Fibroblast of upper back skin (primary cell): ENCODE measurements at places on chromosomes 5 and 9.

DNA sequence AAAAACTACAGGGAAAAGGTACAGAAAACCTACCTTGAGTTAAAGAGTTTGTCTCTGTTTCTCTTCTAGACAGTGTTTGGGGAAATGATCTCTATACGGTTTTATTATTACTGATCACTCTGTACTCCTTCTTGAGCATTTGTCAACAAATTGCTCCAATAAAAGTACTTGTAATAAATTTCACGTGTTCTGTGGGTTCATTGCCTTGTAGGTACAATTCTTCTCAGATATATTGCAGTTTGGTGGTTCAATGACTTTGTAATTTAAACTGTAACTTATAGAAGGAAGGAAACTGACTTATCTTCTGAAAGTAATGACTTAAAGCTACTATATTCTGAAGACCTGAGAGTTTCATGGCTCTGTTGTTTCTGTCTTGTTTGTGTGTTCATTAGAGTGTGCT, 319.9 kb upstream of the PCSK5 start:
- DNase-seq, result no peak

GRCh38 chr9:124941679-124942561, 1.0 kb upstream of the GOLGA1 start:
- peak; percentile 50 for DNase-seq

- no peak for DNase-seq
Measured at GRCh38 chr5:112293587-112293986, 125.5 kb downstream of the EPB41L4A start.

- no peak for DNase-seq
Measured at GRCh38 chr9:95830768-95831167, 44.7 kb upstream of the ERCC6L2 start.

GRCh38 chr9:19117039-19117716, 10.1 kb downstream of the PLIN2 start:
- DNase-seq, result no peak

- DNase-seq, result no peak
Measured at GRCh38 chr5:82754759-82755158, 322.4 kb downstream of the TMEM167A start.

GRCh38 chr5:81748556-81748955, 2.3 kb downstream of the SSBP2 start:
- no peak for DNase-seq

DNA sequence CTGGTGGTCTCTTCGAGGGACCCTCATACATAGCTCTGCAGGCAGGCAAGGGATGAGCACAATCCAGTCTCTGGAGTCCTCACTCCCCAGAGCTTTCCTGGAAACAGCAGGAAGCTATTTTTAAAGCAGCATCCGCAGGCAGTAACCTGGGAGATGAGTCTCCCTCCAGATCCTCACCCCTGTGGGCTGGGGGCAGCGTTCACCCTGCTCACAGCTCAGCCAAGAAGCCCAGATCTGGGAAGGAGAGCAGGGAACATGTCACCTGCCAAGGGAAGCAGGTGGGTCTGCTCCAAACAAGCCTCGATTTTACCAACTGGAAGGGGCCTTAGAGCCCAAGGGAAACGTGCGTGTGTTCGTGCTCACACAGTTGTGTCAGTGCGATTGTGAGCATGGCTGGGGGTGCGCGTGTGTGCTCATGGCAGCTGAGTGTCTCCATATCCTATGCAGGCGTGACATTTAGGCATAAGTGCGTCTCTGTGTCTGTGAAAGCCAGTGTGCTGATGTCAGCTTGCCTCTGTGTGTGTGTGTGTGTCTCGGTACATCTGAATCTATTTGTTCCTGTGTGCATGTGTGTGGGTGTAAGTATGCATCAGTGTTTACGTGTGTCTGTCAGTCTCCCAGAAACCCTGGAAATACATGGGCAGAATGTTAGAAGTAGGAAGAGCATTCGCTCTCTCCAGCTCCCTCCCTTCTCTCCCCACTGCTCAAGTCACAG, 40.6 kb upstream of the CPLX2 start:
- DNase-seq, result no peak

DNA sequence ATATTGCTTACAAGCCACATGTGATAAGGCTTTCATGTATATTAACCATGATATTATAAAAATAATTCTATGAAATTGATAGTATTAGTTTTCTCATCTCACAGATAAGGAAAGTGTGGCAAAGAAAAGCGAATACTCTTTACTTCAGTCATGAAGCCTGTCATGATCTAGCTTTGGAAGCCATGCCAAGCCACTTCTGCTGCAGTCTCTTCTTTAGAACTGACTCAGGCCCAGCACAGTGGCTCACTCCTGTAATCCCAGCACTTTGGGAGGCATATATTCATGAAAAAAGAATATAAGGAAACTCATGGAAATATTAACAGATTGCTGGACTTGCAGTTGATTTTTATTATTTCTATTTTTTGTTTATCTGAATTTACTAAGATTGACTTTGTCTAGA, 42.9 kb upstream of the PJA2 start:
- DNase-seq, result peak; percentile 25

DNA sequence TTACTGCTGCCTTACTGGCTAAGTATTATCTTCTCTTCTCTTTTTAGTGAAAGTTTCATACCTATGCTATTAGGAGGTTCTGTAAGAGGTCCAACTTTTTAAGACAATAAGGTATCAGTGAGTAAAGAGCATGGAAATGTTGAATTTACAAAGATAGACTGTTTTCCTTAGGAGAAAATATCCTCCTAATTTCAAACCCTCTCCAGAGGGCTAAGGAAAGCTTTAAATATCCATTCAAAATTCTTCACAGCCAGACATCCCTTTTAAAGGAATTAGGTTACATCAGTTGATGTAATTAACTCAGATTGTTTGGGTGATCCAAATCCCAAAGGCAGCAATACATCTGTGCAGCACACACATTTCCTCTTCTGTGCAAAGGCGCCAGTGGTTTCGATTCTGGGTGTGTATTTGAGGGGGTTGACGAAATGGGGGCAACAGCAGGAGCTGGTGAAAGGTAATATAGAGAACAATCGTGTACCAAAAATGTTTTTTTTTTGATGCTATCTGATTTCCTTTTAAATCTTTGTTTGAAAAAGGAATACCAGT, 273.8 kb upstream of the RPS23 start:
- DNase-seq, result no peak

GRCh38 chr5:139014726-139015125, 139.6 kb upstream of the LRRTM2 start:
- peak; percentile 66 for DNase-seq

- no peak for DNase-seq
Measured at GRCh38 chr5:177423671-177424070, 2.8 kb upstream of the GRK6 start.

GRCh38 chr5:108061941-108062340, 320.0 kb downstream of the FBXL17 start:
- peak; percentile 21 for DNase-seq

DNA sequence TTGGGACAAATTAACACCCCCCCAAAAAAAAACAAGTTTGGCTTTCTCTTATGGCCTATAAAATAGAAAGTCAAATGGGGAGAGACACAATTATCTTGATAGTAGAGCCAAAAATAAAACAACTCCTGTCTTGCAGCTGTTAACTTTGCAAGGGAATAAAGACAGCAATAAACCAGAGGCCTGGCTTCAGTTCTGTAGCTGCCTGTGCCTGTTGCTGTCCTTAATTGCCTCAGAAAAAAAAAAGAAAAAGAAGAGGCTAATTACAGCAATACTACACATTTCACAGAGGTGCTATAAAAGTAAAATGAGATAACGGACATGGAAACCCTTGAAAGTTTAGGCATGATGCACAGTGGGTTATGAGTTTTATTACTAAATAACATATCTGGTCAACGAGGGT, 170.7 kb upstream of the IRX1 start:
- DNase-seq, result no peak

DNA sequence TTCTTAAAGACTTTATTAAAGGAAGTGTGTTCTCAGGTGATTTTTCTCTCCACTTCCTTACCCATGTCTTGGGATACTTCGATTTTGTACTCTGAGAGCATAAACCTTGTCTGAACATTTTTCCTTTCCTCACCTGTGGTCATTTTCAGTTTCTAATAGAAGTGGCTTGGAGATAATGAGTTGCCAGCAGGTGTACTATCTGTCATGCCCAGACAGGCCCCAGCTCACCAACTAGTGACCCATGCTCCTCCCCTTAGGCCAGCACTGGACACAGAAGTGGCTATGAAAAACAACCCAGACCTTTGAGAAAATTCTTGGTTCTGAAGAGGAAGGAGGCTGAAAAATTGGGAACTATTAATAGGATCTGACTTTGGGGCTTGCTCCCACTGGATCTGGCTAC, 49.2 kb upstream of the SMIM32 start:
- DNase-seq, result no peak

GRCh38 chr5:174292348-174292747, 246.8 kb downstream of the NSG2 start:
- no peak for DNase-seq

- DNase-seq, result no peak
Measured at GRCh38 chr9:91075279-91075678, 273.7 kb downstream of the SYK start.

DNA sequence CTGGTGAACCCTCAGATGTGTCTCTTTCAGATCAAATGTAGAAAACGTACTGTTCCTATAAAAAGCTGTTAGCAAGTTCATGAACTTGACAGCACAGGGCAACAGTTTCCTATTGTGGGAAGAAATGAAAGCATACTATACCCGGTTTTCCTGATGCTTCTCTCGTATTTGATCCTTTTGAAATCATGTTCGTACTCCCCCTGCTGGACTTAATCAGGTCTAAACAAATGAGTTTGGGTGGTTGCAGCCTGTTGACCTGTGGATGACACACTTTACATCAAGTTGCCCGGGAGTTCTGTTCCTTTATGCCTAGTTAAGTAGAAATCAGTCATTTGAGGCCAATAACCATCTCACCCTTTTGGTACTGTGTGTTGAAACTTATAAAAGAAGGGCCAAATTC, 1992.3 kb downstream of the MAT2B start:
- DNase-seq, result no peak

- DNase-seq, result no peak
Measured at GRCh38 chr9:130542457-130543228, 36.7 kb upstream of the FUBP3 start.

DNA sequence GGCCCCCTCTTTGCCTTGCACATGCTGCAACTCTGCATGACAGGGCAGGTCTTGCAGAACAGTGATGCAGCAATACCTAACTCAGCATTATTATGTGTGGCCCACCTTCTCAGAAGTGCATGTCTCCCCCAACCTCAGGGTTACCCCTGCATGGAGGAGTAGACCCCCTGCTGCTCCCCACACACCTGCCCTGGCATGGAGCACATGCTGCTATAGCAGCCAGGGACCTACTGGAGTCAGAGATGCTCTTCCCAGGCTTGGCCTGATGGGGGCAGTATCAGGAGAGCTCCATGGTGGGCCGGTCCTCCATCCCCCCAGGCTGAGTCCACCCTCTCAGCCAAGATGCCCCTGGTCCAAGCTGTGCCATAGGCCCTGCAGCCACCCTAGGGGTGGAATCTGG, 13.2 kb upstream of the BOD1 start:
- DNase-seq, result no peak

DNA sequence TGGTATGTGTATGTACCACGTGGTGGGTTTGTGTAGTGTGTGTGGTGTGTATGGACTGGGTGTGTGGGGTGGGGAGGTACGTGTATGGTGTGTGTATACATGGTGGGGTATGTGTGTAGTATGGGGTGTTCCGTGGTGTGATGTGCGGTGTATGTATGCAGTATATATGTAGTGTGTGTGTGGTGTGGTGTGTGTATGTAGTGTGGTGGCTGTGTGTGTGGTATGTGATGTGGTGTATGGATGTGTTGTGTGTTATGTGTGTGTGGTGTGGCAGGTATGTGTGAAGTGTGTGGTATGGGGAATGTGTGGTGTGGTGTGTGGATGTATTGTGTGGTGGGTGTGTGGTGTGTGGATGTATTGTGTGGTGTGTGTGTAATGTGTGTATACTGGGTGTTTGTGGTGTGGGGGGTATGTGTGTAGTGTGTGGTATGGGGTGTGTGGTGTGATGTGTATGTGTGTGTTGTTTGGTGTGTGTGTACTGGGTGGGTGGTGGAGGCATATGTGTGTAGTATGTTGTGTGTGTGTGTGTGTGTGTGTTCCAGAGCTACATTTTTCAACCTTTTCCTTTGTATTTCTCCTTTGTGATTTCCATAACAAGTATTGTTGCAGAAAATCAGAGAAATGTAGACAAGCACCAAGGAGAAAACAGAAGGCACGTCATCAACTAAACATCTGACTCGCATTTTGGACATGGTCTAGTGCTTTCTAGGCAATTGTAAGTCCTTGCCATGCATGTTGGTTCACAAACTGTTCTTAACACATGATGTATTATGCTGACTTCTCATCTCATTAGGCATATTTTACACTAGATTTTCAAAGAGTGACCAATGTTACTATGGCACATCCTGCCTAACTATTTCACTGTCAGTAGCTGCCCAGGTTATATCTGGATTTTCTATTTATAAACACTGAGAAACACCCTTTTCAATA, 13.2 kb downstream of the SEMA4D start:
- no peak for DNase-seq

DNA sequence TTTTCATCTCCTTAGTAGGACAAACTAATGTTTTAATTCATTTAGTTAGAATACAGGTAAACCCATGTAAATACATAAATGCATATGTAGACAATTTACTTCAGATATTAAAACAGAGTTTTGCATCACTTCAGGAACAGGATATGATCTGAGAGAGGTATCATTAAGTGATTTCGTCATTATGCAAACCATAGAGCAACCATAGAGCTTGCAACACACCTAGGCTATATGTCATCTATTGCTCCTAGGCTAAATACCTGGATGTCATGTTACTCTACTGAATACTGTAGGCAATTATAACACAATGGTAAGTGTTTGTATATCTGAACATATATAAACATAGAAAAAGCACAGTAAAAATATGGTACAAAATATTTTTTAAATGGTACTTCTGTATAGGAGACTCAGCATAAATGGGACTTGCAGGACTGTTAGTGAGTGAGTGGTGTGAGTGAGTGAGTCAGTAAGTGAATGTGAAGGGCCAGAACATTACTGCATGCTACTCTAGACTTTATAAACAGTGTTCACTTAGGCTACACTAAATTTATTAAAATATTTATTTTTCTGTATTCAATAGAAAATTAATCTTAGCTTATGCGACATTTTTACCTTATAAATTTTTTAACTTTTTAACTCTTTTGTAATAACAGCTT, 1377.5 kb upstream of the CDH9 start:
- DNase-seq, result no peak

- DNase-seq, result peak; percentile 37
Measured at GRCh38 chr5:53068291-53068836, 41.2 kb downstream of the MOCS2 start.

DNA sequence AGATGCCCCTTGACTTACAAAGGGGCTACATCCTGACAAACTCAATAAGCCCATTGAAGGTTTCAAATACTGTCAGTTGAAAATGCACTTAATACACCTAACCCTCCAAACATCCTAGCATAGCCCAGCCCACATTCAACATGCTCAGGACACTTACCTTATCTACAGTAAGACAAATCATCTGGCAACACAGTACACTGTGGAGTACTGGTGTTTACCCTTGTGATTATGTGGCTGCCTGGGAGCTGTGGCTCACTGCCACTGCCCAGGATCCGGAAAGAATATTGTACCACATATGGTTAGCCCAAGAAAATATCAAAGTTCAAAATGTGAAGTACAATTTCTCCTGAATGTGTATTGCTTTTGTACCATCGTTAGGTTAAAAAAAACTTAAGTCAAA, 562.2 kb downstream of the HTR1A start:
- no peak for DNase-seq

GRCh38 chr5:168328814-168329213, 37.4 kb downstream of the WWC1 start:
- no peak for DNase-seq

GRCh38 chr5:35736280-35736679, 118.6 kb downstream of the SPEF2 start:
- DNase-seq, result no peak

- DNase-seq, result no peak
Measured at GRCh38 chr9:33041432-33042188, 16.5 kb downstream of the DNAJA1 start.

GRCh38 chr9:125902214-125902613, 155.0 kb downstream of the PBX3 start:
- no peak for DNase-seq
